ENCODE measurements at places on chromosomes 13 and 19.

- DNase-seq = no peak
Measured at GRCh38 chr13:71610876-71611275, 256.1 kb downstream of the DACH1 start.

- DNase-seq = no peak
Measured at GRCh38 chr13:110308656-110309359, 1.7 kb downstream of the COL4A2 start.

DNA sequence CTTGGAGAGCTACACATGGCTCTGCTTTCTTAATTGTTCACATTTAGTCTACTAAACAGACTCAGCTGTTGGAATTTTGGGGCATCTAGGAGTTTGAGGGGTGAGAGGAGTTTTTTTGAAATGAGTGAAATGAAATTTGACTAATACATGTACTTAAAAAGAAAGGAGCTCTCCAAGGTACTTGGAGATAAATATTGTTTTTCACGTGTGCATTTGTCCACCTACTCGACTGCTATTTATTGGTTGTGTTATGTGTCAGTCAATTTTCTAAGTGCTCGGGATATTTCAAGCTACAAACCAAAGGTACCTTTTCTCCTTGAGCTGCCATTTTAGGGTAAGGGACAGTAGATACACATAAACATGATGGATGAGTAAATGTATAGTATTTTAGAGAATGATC lies 697.0 kb downstream of the LIG4 start:
- no peak for DNase-seq

DNA sequence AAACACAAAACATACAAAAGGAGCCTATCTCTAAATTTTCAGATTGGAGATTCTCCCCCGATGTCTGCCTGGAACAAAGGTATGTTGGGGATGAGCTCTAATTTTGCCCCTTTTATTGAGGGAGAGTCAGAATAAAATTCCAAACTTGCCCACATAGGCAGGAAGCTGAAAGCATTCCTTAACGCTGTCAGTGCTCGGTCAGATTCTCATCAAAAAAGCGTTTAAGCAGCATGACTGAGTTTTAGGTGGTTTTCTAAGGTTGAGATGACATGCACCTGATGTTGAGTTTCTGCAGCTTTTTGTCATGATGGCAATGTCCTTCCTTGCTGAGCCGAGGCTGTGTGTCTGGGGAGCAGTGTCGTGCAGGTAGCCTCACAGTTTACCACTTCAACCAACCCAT lies 48.4 kb upstream of the MEDAG start:
- DNase-seq = no peak

GRCh38 chr13:77329911-77330584 lies 3.2 kb upstream of the MYCBP2 start:
- no peak for DNase-seq

DNA sequence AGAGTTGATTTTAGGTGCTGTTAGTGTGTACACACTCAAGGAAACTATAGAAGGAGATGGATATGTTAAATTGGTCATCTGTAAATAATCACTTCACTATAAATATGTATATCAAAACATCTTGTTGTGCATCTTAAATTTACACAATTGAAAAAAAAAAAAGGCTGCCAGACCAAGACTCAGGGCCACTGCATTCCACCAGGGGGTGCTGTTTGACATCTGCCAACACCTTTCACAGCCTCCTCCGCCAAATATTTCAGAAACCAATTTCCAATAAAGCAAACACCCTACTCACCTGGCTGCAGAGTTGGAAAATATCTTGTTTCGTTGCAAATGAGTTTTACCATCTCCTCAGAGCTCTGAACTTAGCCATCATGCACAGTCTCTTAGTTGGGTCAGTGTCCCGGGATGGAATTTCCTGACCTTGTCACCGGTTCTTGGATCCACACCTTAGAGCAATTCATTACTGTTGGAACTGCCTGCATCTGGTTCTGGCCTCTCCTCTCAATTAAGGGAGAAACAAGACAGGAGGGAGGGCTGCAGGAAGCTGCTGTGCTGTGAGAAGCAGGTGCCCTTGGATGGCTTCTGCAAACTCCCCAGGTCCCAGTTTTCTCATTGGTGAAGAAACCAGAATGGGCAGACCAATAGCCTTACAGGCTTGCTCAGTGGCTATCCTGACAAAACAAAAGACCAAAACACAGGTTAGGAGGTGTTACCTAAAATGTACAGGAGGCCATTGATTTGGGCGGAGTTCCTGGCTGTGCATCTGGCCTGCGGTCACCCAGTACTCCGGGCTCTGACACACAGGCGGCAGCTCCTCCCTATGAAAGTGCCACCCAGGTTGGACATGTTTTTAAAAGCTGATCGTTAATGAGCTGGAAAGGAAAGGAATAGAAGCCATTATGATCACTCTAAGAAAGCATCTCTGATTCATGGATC lies 746.6 kb downstream of the UQCRFS1 start:
- DNase-seq = no peak

DNA sequence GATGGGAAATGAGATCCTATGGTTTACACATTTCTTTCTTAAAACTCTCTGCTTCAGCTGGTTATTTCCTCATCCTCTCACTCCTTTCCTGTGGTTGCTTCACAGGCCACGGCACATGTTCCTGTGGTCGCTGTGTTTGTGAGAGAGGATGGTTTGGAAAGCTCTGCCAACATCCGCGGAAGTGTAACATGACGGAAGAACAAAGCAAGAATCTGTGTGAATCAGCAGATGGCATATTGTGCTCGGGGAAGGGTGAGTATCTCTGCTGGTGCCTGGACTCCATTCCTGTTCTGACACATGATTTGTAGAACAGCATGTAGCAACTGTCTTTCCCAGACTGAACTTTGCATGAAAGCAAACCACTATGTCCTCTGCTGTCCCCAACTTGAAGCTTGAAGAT lies 254.2 kb downstream of the ITGBL1 start:
- DNase-seq = peak; percentile 92

- DNase-seq = no peak
Measured at GRCh38 chr13:23467048-23467931, 33.8 kb upstream of the SACS start.

GRCh38 chr13:38753878-38754277 lies 67.0 kb downstream of the FREM2 start:
- no peak for DNase-seq

DNA sequence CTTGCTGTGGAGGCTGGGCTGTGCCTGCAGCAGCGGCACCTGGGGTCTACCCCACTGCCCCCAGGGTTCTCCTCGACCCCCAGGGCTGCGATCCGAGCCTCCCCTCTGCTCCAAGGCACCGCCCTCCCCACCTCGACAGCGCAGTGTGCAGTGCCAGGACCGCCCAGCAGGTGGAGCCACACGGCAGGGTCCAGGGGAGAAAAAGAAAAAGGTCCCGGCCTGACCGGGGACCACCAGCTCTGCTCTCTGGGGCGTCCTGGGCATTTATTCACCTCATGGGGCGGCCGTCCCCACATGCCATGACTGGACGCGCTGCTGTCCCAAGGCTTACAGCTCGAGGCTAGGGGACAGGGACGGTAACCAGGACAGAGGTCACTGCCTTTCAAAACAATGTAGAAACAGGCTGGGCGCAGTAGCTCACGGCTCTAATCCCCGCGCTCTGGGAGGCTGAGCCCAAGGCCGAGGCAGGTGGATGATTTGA lies 10.6 kb downstream of the REXO1 start:
- DNase-seq = no peak

- DNase-seq = peak; percentile 64
Measured at GRCh38 chr19:19463348-19464117, 51.8 kb downstream of the TSSK6 start.

DNA sequence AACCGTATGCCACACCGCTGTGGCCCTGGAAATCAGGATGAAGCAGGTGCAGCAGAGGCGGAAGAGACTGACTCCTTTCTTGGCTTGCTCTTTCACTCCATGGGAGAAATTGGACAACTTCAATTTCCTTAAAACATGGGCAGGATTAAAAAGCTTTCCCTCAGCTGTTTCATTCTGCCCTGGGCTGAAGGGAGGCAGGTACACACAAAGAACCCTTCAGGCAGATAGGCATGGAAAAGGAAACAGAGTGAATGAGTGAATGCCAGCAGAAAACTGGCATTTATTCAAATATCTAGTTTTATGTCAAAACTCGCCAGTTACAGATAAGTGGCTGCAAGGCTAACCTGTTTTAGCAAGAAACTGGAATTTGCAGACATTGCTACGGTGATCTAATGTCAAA lies 71.0 kb upstream of the SLC15A1 start:
- DNase-seq = no peak

DNA sequence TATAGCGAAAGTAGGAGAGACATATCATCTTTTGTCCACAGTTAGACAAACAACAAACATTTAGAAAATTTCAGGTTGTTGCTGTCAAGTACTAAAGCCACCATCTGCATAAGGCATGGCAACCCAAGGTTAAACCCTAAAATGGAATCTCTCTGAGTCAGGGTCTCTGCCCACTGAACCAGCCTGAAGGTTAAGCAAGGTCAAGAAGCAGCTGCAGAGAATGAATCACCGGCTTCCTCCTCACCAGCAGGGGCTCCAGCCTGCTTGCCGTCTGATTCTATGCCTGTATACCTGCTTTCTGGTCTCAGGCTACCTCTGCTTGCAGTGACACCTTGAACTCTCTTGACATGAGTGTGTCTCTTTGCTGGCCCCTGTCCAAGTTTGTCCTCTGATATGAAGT lies 726.2 kb upstream of the SGCG start:
- no peak for DNase-seq

DNA sequence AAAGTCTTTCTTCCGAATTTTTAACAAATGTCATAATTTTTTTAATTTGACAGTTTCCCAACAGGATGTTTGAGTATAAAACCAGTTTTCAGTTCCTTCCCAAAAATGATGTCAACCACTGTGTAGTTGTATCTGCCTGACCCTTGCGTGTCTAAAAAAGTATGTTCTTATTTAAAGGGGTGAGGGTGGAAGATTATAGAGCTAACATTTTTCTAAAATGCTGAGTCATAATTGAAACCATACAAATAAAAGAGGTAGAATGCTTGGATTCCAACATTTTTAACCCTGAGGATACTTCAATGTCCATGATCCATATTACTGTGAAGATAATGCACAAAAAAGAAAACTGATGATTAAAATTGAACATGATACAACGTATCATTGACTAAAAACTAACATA lies 1388.8 kb downstream of the UQCRFS1 start:
- no peak for DNase-seq

DNA sequence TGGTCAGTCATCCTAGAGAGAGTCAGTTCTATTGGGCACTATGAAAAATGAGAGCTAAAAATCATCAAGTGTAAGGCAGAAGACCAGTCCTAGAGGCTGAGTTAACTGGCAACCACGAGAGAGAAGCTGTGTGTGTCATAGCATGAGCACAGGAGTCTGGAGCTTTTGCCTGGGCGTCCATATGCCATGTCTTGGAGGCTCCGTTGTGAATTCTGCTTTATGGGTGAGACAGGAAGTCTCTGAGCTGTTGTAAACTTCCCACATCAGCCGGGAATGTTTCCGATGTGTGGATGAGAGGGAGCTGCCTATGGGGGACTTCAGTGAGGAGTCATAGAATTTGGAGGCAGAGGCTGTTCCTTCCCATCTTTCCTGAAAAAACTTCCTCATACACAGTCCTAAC lies 120.0 kb downstream of the ITGBL1 start:
- no peak for DNase-seq

DNA sequence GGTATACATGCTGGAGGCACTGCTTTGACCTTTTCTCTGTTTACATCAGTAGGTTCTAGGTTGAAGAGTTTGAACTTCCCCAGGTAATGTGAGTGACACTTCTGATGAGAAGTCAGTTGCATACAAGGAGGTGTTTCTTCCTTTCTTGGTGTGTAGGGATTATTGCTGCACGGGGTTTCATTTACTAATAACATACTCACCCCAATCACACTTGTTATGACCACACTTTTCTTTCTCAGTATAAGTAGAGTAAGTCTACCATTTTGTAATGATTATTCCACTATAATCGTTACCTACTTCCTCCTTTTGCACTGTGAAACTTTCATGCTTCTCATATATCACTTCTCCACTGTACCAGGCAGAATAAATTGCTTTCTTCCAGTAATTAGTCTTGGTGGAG lies 138.0 kb downstream of the TNFSF13B start:
- no peak for DNase-seq

- no peak for DNase-seq
Measured at GRCh38 chr19:28010656-28011055, 1202.3 kb downstream of the UQCRFS1 start.

GRCh38 chr19:1610579-1610978 lies 5.3 kb upstream of the UQCR11 start:
- no peak for DNase-seq

DNA sequence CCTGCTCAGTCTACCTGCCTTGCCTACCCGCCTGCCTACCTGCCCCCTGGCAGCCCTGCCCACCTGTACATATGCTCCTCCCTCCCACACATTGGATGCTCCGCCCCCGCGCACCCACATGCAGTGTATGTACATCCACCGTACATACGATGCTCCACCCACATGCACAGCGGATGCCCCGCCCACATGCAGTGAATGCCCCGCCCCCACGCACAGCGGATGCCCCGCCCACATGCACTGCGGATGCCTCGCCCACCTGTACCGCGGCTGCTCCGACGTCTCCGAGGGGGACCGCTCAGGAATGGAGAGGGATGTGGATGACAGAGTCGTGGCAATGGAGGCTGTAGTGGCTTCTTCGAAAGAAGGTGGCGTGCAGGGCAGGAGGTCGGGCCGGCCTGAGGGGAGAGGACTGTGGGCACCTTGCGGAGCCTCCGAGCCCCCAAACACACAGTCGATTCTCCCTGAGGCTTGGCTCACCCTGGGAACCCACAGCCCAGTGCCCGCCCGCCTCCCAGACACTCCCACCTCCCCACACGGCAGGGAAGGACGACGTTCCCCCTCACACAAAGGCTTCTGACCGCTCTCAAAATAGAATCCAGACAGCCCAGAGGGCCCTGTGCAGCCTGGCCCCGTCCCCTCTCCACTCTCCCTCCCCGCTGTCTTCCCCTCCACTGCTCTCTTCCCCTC lies 16.5 kb upstream of the CACTIN start:
- DNase-seq = no peak

GRCh38 chr13:19769854-19770253 lies 12.9 kb downstream of the PSPC1 start:
- DNase-seq = no peak

DNA sequence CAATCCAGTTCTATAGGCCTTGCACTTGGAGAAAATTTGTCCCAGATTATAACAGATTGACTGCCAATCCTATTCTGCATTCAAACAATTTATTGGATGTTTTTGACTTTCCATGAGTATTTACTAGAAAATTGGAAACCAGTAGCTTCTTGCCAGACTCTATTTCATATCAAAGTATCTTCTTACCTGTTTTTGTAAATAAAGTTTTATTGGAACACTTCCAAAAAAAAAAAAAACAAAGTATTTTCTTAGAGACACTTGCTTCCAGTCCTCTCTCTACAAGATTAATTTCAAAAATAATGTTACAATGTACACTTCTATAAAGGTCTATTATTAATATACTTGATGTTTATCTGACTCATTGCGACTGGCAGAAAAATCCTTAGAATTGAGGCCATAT lies 209.2 kb upstream of the PCDH9 start:
- no peak for DNase-seq

GRCh38 chr13:113990321-113990837 lies 16.5 kb upstream of the C13orf46 start:
- DNase-seq = no peak
